Kidney (tissue), 22 donors: ENCODE measurements at places on chromosomes 12 and 14.

DNA sequence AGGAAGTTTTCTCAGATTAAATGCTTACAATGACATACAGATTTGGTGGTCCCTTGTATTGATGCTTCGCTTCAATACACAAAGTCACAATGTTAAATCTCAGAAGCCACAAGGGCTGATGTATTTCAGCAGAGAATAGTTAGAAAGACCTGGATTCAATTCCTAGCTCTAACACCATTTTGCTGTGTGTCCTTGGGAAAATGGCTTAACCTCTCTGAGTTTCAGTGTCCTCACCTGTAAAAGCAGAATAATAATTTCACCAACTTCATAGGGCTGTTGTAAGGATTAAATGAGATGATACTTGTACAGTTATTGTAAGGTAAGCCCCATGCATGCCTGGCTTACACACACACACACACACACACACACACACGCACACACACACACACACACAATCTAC lies 30.3 kb downstream of the P2RX7 start:
- no peak for DNase-seq

GRCh38 chr12:45357539-45358417 lies 141.9 kb downstream of the ANO6 start:
- DNase-seq = peak; percentile 63

- DNase-seq = no peak
Observed at GRCh38 chr12:1293901-1294300, 300.5 kb downstream of the FBXL14 start.

DNA sequence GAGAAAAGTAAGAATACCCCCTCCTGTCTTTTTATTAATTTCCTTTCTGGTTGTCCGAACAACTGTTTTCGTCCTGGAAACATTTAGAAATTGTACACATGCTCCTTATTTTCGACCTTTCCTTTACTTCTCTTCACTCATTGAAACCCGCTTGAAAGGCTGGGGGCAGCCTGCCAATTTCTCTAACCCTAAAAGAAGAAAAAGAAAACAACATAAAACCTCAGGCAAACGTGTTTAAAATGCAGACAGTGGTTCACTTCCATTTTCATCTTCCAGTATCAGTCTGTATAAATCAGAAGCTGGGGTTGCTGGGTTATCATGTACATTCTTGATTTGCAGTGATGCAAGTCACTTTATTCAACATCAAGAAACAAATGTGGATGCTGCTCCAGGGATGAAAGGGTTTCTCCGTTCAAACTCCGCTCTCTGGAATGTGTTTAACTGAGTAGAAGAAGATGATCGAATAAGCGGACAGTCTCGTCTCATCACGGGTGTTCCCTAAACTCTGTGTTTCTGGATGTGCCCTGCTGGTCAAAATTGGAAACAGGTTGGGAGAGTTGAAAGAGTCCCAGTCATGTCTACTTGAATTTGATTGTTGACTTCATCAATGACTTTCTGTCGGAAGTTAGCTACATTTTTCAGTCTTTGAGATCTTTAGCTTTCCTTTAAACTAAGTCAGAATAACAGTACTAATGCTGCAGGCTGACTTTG lies 1042.2 kb downstream of the BCL11B start:
- no peak for DNase-seq

DNA sequence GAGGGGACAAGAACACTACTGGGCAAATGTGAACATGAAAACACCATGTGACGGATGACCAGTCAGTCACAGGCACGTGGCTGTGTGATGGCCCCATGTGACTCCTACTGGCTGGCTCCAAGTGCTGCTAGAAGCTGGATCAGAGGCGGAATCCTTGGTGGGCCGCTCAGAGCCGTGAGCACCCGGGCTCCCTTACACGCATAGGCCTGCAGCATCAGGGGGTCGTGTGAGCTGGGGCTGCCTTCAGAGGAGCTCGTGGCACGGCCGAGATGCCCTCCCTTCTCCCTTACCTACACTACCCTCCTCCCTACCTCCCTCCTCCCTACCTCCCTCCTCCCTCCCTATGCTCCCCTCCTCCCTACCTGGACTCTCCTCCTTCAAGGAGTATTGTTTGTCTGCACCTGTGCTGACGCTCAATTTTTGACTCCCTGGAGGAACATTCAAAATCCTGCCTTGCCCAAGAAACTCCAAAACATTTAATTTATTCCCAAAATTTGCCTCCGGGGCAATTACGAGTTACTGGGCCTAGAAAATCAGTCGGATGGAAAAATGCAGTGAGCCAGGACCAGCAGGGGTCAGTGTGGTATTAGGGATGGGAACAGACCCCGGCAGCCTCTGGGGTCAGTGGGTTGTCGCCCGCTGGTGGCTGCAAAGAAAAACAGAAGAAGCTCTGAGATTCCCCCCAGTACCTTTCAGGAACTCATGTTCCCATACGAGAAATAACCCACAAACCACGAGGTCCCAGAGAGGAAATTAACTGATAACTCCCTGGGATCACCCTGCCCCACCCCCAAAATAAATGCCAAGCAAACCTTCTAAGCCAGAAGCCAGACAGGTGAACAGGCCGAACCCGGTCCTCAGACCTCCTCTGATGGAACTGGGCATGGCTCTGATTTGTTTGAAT lies 61.3 kb downstream of the C14orf132 start:
- peak; percentile 90 for DNase-seq

GRCh38 chr14:35553808-35554207 lies 19.8 kb downstream of the INSM2 start:
- no peak for DNase-seq
